ENCODE measurements at places on chromosomes 12 and 14. TPM values are rescaled to one million over a fixed set of nuclear protein-coding genes. Genes with fewer than 3 reads are reported as not detected.

HOXC10 gene
- 3.8 TPM for total RNA-seq

FSCB gene
- total RNA-seq: not detected

NTF3 gene
- total RNA-seq: not detected

IFNG-AS1 gene
- not detected for total RNA-seq

WDHD1 gene
- 44.3 TPM for total RNA-seq

MIPOL1 gene
- 15.4 TPM for total RNA-seq

LBHD2 gene
- not detected for total RNA-seq

FAM222A gene
- 3.7 TPM for total RNA-seq

RDH12 gene
- total RNA-seq: 0.27 TPM

PDZRN4 gene
- total RNA-seq: not detected

RAPGEF3 gene
- 1.8 TPM for total RNA-seq

SNAPC1 gene
- 8.2 TPM for total RNA-seq

COCH gene
- 6.7 TPM for total RNA-seq

SLC5A8 gene
- total RNA-seq: not detected

TMEM63C gene
- total RNA-seq: 5.7 TPM

LRP1-AS gene
- not detected for total RNA-seq
